ENCODE measurements at places on chromosomes 4 and X.

DNA sequence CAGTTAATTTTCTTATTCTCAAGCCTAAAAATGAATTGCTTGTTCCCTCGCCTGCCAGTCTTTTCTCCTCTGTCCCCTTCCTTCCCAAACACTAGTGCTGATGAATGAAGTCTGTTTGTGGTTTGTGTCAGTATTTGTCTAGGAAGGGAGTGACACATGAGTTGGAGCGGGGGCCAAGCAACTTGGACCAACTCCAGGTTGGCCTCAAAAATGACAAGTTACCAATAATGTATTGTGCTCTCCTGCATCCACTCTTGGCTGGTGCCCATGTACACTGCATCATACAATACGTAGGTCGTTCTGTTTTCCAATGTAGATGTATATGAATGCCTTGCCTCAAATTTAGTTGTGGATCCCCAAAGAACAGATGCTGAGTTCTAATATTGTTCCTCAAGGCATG lies 223.0 kb upstream of the GPC4 start:
- no peak for DNase-seq

GRCh38 chr4:54840992-54841768 lies 183.4 kb downstream of the KIT start:
- peak; percentile 65 for DNase-seq

DNA sequence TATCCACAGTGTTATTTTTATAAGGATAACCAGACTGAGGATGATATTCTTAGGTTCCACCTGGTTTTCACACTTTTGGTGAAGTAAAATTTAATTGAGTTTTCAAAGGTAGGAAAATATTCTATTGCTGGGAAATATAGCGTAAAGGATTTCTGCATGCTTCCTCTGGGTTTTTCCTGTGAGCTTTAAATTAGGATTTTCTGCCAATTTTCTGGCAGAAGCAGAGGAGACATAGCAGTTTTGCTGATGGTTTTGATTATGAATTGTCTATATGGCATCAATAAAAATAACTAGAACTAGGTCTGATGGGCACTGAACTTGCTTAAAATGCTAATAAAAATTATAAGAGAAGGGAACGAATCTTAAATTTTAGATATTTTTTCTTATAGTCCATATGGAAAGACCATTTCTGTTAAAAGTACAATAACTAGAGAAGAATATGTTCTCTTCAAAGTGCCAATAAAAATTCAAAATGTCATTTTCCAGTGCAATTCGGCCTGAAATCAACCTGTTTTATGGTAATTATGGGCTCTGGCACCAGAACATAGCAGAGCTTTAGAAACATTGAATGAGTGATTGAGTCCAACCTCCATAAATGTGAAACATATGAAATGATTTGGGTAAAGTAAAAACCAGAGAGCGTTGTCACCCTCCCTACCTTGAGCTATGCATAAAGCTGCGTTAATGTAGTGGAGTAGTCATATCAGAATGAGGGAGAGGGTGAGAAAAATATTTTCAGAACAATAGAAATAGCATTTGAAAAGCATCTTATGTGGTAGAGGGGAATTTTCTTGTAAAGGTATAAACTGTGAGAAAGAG lies 279.7 kb downstream of the SPRY1 start:
- DNase-seq, result no peak

- no peak for DNase-seq
These were observed 59.9 kb downstream of the ELOVL6 start for GRCh38 chr4:110138551-110138950.

DNA sequence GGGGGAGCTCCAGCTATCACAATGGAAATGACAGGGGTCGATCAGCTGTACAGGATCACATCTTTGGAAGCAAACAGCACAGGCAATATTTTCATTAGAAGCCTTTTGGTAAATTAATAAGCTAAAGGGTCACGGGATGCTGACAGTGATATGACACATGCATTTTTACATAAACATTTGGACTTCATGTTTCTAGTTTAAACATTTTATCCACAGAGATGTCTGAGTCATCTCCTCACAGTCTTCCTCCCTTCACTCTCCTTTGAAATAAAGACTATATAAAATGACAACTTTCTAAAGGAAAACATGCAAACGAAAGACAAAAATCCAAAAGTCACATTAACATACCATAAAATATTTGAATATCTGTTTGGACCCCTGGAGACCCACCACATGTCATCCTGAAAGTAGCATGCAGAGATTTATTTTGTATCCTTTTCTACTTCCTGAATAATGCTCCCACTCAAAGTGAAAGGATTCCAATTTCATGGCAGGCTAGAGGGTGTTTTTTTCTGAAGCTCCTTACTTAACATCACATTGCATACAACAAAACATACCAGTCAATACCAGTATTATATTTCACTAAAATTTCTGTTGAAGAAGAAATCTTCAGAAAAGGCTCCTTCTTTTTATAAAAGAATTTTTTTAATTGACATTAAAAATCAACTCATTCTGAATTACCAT lies 200.1 kb upstream of the PPARGC1A start:
- no peak for DNase-seq

All from Karpas-422 (cell line).